HS-27A (cell line): ENCODE measurements at places on chromosomes 2 and 18.

- no peak for DNase-seq
These were observed 129.9 kb downstream of the SOCS6 start for GRCh38 chr18:70418546-70419311.

DNA sequence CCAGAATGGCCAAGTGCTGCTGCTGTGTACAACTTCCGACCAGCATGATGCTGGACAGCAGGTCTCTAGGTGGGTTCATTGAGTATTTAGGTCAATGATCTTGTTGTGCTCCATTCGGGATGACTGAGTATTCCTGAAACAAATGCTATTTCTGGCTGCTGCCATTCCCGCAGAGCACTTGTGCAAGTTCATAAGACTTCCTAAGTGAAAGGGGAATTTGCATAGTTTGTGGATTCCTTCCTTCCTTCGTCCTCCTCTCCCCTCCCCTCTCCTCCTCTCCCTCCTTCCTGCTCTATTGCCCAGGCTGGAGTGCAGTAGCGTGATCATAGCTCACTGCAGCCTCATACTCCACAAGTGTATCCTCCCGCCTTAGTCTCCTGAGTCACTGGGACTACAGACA is 40.4 kb downstream of the LDLRAD4 start:
- DNase-seq = no peak

GRCh38 chr2:129906139-129906860 is 73.2 kb upstream of the RAB6C start:
- no peak for DNase-seq

DNA sequence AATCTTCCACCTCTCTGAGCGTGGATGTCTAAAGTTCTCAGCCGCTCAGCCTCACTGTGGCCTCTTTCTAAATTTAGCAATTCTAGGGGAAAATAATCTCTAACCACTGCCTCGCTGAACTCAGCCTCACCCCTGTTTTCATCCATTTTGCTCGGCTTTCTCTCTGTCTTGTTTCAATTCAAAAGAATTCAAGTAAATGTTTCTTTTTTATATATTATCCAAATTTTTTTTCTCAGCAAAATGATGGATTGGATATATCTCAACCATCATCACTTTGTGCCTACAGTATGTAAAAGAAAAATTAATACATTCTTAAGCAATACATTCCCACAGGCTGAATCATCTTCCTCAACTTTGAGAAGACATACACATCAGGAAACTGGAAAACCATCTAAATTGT is 24.0 kb upstream of the GALNT5 start:
- no peak for DNase-seq

GRCh38 chr18:33830213-33830612 is 252.2 kb downstream of the ASXL3 start:
- no peak for DNase-seq

DNA sequence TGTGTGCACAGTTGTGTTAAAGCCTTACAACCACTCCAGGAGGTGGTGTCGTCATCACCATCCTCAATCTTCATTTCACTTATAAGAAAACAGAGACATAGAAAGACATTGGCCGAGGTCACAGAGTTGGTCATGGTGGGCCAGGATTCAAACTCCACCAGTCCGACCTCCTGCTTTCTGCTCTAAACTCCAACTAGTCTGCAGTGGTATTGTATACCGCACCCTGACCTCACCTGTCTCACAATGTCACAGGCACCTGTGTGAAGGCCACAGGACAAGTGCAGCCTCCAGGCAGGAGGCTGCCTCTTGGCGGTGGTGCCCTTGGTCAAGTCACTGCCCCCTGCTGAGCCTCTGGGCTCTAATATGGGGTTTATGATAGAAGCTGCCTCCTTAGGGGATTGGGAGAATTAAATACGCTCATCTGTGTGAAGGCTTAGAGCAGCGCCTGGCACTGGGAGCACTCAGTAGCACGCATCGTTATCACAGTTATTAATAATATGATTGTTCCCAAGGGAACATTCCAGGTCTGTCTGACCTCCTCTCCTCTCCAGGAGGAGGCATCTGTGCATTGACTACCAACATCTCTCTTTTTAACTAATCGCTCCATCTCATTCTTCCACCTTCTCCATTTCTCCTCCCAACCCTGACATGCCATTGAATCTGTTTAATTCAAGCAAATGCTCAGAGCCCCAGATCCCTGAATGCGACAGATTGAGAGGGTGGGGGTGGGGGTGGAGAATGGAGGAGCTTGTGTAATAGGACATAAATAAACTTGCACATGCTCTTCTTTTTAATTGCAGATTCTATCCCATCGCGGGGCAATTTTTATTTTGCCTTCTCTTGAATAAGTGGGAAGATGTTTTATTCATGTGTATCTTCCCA is 112.7 kb downstream of the MCFD2 start:
- DNase-seq = no peak

- peak; percentile 9 for DNase-seq
These were observed 307.1 kb downstream of the GRB14 start for GRCh38 chr2:164314148-164314547.

DNA sequence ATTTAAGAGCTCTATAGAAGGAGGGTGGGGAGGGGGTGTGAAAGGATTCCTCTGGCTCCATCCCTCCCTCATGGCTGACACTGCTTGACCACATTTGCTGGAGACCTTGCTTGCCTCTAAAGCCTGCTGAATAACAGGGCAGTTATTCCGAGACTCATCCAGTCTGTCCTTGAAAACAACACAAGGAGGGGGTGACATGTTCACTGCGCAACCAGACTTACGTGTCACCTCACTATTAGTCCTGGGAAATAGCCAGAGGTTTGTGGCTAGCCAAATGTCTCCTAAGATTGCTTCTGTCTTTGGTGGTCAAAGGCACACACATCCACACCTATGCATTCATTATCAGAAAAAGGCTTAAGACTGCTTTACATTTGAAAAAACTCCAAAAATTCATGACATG is 256.2 kb upstream of the SKOR2 start:
- no peak for DNase-seq

DNA sequence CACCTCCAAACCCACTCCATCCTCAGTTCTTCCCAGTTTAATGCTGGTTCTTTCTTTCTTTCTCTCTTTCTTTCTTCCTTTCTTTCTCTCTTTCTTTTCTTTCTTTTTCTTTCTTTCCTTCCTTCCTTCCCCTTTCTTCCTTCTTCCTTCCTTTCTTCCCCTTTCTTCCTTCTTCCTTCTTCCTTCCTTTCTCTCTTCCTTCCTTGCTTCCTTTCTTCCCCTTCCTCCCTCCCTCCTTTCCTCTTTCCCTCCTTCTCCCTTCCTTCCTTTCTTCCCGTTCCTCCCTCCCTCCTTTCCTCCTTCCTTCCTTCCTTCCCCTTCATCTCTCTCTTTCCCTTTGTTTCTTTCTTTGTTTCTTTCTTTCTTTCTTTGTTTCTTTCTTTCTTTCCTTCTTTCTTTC is 50.9 kb downstream of the PDCL3 start:
- no peak for DNase-seq

GRCh38 chr18:13225261-13225660 is 6.7 kb downstream of the LDLRAD4 start:
- no peak for DNase-seq
